ENCODE measurements at places on chromosomes 3 and 15.

DNA sequence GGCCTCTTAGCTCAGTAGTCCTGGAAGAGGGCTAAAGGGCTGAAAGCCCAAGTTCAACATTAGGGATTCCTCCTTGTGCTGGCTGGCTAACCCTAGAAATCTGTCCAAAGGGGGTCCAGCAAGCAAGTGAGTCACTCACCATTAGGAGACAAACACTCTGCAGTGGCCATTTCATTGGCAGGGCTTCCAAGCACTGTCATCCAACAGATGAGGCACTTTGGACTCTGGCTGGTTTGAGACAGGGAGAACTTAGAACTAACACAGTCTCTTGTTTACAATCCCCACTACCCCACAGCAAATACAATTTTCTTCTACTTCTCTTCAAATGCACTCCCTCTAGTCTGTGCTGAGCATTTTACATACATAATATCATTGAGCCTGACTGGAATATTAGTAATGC, 10.1 kb upstream of the WNT5A start:
- no peak for DNase-seq

- DNase-seq = no peak
These were observed 838.5 kb downstream of the TUSC7 start for GRCh38 chr3:117547956-117548550.

- no peak for DNase-seq
These were observed 207.7 kb upstream of the TPM1 start for GRCh38 chr15:62834686-62835329.

GRCh38 chr3:150328654-150329040, 79.5 kb upstream of the TSC22D2 start:
- DNase-seq = no peak

DNA sequence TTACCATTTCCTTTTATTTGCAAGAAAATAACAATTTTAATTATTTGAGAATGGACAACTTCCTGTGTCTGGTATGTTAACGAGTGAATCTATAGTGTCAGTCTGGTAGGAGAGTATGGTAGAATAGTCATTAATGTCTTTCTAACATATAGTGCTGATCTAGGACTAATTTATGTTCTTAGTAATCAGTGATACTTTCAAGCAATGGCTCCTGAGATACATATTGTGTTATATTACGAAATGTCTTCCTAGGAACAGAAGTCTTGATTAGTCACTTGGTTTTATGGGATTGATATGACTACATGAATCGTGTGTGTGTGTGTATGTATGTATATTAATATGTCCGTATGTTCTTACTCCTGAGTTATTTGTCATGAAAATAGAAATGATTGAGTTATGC, 66.6 kb upstream of the PAQR5 start:
- DNase-seq = no peak

- no peak for DNase-seq
These were observed 274.4 kb downstream of the ADAMTSL3 start for GRCh38 chr15:83928392-83928734.

- no peak for DNase-seq
These were observed 215.8 kb downstream of the KCNH8 start for GRCh38 chr3:19364148-19364547.

- DNase-seq = no peak
These were observed 554 bp downstream of the CHST13 start for GRCh38 chr3:126524429-126524988.

DNA sequence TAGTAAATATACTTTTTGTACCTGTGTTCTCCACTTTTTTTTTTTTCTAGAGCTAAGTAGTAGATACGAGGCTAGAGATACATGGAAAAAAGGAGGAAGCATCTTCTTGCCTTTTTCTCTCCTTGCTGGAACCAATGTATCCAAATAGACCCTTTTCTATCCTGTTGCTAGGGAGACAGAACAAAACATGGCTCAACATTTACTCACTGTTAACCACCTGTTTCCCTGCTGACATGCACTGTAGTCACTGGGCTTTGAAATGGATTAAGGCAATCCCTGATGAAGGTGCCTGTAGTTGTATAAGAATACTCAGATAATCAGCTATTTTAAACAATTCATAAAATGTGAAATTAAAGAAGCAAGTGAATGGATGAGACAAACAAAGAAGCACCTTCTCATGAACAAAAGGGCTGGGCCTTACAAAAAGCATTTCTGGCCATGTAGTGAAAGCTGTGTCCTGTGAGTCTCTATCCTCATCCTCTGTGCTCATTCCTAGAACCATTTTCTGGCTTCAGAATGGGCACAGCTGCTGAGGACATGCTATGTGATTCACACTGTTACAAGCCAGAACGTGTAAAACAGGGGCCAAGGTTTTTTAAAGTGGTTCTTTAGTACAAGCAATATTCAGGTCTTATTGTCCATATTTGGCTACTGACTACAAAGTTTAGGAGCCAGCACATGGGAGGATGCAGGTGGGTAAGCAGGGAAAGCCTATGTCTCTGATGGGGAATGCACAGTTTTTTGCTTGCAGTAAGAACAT, 100.4 kb upstream of the NDN start:
- no peak for DNase-seq

DNA sequence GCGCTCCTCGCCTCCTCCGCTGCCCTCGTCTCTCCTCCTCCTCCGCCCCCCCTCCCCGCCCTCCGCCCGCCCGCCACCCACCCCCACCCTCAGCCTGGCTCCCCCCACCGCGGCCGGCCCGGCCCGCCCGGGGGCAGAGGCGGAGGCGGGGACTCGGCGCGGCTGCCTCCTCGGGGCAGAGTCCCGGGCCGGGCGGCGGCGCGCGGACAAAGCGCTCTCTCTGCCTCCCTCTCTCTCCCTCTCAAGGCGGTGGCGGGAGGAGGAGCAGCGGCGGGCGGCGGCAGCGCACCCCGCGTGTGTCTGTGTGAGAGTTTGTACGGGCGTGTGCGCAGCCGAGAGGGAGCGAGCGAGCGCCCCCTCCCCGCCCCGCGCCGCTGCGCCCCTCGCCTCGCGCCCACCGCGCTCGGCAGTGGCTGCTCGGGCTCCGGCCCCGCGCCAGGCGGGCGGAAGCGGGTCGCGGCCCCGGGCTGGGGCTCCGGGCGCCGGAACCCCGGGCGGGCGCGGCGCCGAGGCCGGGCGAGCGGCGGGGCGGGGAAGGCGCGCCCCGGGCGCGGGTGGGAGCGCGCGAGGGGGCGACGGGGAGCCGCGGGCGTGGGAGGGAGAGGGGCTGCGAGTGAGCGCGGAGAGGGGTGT, at the start of gene IGF2BP2:
Gene IGF2BP2 (minus strand): TSS at position 37 of the 633 bp plus-strand sequence. CDS start 82 bp downstream, outside the sequence.
- DNase-seq = peak; percentile 77

DNA sequence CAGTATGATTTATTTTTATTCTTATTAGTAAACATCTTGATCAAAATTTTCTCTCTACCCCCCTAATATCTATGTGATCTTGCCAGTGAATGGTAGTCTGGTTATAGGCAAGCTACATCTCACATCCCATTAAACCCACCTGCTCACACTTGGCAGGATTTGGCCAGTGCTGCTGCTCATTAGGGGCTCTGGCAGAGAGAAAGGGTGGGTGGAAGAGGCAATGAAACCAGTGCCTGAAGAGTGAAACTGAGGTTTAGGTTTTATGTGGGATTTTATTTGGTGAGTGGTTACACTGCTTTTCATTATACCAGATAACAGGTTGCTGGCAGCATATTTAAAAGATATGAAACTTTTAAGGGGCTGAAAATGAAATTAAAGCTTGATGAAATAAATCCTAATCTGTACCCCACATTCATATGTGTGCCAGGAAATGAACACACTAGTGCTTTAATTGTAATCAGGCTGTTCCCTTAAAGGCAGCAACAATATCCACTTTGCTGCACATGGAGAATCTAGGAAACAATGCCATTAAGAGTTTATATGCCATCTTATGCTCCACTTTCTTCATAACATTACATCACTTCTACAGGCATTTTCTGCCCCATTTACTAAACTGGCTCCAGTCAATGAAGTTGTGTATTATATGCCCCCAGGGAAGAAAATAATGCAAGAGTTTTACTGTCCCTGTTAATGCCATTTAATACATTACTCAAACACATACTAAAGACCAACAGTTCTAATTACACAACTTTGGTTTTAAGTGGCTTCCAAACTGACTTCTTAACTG, 688.7 kb downstream of the MECOM start:
- DNase-seq = no peak

- no peak for DNase-seq
These were observed 358.0 kb upstream of the POU1F1 start for GRCh38 chr3:87634426-87634825.

GRCh38 chr15:78429477-78429876, 8.5 kb upstream of the IREB2 start:
- no peak for DNase-seq

DNA sequence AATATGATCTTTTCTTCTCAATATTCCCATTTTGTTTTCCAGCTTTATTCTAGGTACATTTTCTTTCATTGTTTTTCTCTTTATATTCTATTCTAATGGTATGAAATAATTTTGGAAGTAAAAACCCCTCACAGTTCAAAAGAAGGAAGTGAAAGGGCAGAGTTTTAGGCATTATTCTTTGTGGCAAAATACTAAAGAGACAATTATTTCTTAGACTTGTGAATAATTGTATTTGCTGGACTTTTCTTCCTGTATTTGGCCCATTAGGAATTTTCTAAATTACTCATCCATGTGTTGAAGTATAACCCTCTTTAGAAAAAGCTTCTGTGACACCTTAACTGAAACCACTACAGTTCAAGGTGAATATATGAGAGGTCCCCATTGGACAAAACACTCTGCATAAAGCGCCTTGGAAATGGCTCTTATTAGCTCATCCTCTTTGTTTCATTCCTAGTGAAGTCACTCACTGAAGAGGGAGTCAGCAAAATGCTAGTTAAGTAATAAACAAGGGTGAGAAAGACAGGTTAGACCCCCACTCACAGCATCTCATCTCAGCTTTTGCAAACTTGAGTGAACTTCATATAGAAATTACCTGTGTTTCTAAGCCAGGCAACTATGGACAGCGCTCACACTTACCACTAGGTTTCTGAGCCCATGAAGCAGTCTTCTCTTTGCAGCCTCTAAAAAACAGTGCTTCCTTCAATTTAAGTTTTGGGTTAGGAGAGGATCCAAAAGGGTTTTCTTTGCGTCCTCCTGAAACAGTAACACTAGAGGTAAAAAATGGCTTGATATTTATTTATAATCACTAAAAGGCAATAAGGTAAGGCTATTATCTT, 327.5 kb downstream of the ARPP21 start:
- no peak for DNase-seq

GRCh38 chr3:88703501-88704059, 403.8 kb upstream of the EPHA3 start:
- DNase-seq = no peak

GRCh38 chr3:54223063-54223462, 100.7 kb downstream of the CACNA2D3 start:
- no peak for DNase-seq

GRCh38 chr3:119538772-119539171, 20.6 kb downstream of the CD80 start:
- no peak for DNase-seq

- peak; percentile 33 for DNase-seq
These were observed 682 bp downstream of the ITPKA start for GRCh38 chr15:41494190-41494921.

DNA sequence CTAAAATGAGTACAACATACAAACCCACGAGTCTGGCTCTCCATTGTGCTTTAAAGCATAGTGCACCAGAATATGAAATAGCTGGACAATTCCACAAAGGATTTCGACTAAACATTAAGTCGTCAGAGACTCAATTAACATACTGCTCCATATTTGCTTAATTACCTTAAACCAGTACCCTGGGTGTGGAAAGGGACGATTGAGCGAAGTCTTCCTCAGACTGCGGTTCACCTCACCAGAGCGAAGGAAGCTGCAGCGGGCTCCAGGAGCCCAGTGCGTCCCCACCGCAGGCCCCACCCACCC, 218 bp upstream of the TRPC1 start:
- no peak for DNase-seq

GRCh38 chr15:27427276-27427675, 456.3 kb downstream of the GABRG3 start:
- no peak for DNase-seq

GRCh38 chr3:19931180-19931692, 2.8 kb downstream of the EFHB start:
- DNase-seq = no peak

GRCh38 chr3:37712918-37713817, 148.5 kb upstream of the CTDSPL start:
- DNase-seq = no peak

DNA sequence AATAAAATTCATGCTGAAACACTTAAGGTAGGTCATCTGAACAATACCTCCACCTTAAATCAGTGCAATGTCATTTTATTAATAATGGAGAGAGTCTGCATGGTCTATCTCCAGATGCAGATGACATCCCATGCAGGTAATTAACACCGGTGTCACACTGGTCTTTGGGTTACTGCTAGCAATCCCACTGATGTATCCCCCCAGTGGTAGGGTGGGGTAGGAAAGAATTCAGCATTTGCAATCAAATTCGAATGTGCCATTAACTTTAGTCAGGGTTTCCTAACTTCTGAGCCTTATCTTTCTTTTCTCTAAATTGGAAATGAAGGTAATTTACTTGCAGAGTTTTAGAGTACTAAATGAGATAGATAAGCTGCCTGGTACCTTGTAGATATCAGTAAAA, 44.4 kb downstream of the KIF15 start:
- DNase-seq = no peak

- DNase-seq = no peak
These were observed 258.8 kb downstream of the IL5RA start for GRCh38 chr3:2851361-2851760.

GRCh38 chr3:148923592-148923991, 58.5 kb downstream of the CPA3 start:
- no peak for DNase-seq

DNA sequence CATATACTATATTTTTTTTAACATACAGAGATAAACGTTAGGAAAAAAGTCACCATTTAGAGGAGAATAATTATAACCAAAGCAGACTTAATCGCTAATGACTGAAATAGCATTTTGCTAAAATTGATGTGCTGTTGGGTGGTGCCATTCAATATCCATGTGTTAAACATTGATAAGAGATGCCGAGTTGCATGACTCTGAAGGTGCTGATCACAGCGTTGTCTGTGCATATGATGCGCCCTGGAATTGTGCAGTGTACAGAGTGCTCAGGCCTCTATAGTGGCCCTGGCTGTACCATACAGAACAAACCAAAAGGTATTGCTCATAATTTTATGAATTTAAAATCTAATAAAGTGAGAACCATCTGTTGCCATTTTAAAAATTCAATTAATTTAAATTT, 168.3 kb downstream of the MEIS2 start:
- DNase-seq = no peak

GRCh38 chr15:62326460-62327011, 161.5 kb upstream of the C2CD4B start:
- DNase-seq = no peak

GRCh38 chr15:85314146-85314545, 66.3 kb upstream of the AKAP13 start:
- no peak for DNase-seq

- DNase-seq = no peak
These were observed 64.2 kb downstream of the TBC1D5 start for GRCh38 chr3:17678116-17678741.

DNA sequence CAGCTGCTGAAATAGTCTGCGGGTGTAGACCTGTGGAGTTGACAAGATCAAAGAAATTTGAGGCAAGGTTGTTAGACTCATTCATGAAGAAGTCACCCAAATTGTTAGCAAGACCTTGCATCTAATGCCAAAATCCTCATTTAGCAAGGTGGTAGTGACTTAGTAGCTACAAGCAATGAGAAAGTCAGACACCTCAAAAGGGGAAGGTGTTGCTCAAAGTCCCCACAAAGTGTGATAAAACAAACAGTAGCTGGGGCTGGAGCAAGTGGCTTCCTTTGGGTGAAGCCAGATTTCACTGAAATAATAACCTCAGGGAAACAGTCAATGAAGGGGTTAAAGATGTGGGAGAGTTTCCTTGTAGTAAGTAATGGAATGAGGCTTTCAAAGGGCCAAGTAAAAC, 44.9 kb downstream of the CD86 start:
- no peak for DNase-seq

GRCh38 chr3:187181454-187182170, 15.7 kb upstream of the RTP1 start:
- no peak for DNase-seq
